SK-N-SH treated with all-trans-retinoic acid at 6 μM for 48 hours (cell line): ENCODE measurements at places on chromosomes 13 and 19.

DNA sequence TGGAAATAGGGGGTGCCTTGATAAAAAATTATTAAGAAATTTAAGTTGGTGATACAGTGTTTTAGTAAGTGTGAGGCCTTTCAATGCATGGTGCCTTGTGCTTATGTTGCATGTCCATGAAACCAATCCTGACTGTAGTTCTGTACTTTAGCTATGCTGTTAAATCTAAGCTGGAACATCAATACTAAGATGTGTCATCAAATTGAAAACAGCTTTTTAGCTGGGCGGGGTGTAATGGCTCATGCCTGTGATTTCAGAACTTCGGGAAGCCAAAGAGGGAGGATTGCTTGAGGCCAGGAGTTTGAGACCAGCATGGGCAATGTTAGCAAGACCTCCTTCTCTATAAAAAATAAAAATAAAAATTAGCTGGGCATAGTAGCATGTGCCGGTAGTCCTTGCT lies 930.3 kb upstream of the PCDH9 start:
- ATAC-seq, result no peak

GRCh38 chr13:79932556-79932955 lies 408.4 kb downstream of the SPRY2 start:
- no peak for ATAC-seq

- no peak for ATAC-seq
These were observed 6.6 kb upstream of the S1PR2 start for GRCh38 chr19:10237702-10238101.

DNA sequence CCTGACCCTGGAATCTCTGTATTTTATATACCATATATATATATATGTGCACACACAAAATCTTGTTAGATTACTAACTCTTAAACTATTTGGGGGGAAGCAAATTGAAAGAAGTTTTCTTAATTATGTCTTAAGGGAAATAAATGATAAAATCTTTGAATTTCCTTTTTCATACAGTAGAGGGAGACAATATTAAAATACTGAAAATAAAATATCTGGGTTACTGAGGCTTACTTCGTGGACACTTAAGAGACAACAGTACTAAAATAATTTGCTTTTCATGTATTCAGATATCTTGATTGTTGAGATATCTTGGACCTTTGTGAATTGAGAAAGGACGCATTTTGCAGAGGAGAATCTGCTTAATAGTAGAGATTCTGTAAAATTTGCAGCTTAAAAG lies 17.0 kb downstream of the SUGT1 start:
- no peak for ATAC-seq

DNA sequence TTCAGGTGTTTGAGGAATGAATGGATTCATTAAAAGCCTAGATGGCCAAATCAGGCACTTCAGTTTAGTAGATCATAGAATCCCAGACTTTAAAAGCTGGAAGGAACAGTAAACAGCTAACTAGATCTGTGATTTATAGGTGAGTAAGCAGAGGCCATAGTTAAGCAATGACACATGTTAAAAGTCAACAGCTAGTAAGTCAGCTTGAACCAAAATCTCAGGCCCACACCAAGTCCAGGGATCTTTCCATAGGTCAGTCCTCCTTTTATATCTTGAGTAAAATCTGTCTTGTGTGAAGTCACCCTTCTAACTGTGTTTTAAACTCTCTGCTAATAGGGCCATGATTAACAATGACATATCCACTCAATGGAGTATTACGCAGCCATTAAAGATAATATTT lies 275.5 kb upstream of the SOX21 start:
- no peak for ATAC-seq

DNA sequence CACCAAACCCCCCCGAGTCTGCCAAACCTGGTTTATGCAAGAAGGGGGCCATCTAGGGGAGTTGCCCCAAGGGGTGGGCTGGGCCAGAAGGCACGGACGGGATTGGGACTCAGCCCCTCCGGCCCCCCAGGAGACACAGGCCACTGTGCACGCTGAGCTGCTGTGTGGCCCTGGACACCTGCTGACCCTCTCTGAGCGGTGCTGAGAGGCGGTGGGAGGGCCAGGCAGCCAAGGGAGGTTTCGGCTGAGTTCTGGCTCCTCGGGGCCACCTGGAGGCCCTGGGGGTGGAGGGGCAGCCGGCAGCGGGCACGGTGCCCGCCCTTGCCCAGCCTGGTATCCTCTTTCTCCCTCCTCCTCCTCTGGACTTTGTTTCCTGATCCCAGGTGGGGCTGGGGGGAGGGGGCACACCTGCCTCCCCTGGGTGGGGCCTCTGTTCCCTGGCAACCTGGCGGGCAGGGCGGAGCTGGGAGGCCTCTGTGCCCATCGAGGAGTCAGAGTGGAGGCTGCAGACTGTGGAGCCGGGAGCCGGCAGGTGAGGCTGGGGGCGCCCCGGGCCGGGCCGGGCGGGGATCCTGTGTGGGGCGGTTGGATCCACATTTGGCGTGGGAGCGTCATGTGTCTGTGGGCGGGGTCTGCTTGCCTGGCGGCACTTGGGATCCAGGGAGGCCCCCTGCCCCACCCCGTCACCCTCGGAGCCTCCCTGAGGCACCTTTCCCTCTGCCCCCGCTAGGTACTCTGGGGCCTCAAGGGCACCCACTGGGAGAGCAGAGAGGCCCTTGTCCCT lies at the start of gene MISP:
Gene MISP (plus strand): TSS at position 473 of the 784 bp plus-strand sequence. CDS start 5,835 bp downstream, outside the sequence.
- peak; percentile 12; the same call in 2 of the 3 replicates for ATAC-seq

DNA sequence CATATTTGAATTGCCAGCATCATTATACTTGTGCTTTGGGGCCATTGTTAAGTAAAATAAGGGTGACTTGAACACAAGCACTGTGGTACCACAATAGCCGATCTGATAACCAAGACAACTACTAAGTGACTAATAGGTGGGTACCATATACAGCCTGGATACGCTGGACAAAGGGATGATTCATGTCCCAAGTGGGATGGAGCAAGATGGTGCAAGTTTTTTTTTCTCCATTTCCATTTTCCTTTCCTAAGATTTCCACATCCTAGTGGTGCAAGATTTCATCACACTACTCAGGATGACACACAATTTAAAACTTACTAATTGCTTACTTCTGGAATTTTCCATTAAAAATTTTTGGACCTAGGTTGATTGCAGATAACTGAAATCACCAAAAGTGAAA lies 15.1 kb downstream of the BRCA2 start:
- no peak for ATAC-seq

DNA sequence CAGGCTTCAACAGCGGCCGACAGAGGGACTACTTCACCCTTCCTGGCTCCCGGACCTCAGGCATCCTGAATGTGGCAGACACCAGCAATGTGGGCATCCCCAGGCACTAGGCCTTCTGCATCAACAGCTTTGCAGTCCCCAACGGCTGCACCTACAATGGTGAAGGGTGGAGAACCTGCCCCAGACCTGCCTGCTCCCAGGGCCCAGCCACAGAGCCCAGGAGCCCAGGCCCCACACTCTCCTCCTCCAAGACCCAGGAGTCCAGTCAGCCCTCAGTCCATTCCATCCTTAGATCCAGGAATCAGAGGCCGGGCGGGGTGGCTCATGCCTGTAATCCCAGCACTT lies 34.5 kb downstream of the HPN start:
- no peak for ATAC-seq

DNA sequence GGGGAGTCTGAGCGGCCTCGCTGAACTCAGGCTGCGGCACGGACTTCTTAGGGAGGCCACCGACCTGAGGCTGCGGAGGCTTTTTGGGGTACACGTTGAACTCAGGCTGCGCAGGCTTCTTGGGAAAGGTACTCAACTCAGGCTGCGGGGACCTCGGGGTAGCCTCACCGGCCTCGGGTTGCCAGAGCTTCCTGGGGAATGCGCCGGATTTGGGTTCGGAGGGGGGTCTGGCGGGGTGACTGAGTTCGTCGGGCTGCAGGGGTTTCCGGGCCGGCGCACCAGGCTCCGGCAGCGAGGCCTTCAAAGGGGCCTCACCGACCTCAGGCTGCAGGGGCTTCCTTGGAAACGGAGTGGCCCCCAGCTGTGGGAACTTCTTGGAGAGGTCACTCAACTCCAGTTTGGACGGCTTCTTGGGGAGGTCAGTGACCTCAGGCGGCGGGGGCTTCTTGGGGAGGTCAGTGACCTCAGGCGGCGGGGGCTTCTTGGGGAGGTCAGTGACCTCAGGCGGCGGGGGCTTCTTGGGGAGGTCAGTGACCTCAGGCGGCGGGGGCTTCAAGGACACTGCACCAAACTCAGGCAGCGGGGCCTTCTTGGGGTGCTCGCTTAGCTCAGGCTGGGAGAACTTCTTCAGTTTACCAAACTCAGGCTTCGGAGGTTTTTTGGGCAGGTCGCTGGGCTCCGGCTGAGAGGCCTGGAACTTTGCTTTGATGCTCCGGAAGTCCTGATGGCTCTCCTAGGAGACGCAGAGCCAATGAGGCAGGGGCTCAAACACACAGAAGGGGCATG lies 3.2 kb downstream of the PRAM1 start:
- ATAC-seq, result no peak

DNA sequence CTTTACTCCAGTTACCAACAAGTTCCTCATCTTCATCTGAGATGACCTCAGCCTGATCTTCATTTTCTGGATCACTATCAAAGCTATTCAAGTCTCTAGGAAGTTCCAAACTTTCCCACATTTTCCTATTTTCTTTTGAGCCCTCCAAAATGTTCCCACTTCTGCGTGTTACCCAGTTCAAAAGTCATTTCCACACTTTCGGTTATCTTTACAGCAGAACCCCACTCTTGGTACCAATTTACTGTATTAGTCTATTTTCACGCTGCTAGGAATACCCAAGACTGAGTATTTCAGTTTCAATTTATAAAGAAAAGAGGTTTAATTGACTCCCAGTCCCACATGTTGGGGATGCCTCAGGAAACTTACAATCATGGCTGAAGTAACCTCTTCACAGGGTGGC lies 274.3 kb downstream of the FGF9 start:
- ATAC-seq, result no peak

DNA sequence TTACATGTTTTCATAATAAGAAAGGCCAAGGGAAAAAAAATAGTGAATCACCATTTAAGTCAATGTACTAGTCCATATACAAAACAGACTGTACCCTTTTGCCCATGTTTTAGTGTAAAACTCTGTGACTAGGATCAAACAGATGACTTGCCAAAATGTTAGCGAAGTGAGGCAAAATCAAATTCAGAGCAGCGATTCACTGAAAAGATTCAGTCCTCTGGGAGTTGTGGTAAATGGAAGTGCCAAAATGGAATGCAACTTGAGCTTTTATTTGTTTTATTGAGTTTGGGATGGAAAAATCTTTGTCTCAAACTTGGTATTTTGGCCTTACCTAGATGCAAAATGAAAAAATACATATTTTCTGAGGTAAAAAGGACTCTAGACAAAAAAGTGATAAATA lies 9.1 kb downstream of the CDADC1 start:
- no peak for ATAC-seq

GRCh38 chr19:1923319-1923718 lies 17.7 kb upstream of the CSNK1G2 start:
- ATAC-seq, result no peak

- peak; percentile 69 for ATAC-seq
These were observed 78.3 kb downstream of the IER2 start for GRCh38 chr19:13228561-13228960.

DNA sequence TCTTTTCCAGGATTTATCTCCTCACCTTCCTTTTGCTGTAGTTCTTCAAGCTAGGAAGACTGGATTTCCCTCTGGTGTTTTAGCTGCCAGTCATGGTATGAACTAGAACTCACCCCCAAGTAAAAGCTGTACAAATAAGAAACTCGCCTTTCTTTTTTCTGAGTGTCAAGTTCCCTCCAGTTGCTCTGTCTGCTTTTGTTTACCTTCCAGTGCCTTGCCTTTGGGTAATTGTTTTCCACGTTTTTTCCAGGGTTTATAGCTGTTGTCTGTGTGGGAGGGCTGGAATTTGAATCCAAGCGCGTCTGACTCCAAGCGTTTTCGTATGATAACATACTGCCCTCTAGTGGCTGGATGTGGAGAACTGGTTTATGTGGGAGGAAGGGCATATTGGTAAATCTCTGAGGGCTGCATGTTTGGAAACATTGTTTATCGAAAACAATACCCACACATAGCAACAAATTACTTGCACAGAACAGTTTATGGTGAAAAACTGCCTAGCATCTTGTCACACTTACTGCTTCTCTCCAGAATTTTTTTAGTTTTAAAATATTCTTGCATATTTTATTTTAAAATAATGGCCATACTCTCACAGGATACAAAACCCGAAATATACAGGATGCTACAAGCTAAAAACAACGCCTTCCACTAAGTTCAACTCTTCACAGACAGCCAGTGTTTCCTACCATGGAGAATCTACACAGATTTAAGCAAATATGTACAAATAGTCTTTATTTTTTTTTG lies 19.2 kb downstream of the RCN3 start:
- peak; percentile 94 for ATAC-seq

DNA sequence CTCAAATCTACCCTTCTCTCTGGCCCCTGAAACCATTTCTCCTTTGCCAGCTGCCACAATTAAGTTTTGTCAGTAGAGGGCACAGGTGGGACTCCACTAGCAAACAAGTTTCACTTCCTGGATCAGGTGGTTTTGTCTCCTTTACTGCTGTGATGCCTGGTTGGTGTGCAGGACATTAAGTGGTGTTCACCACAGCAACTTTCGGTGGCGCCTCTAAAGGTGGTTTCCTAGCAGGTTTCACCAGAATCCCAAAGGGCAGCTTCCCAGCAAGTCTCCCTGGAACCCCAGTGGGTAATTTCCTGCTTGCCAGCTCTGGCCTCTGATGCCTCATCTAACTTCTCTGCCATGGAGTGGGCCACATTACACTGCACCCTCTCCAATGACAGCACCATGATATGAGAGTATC lies 16.6 kb downstream of the MED4 start:
- ATAC-seq, result no peak

DNA sequence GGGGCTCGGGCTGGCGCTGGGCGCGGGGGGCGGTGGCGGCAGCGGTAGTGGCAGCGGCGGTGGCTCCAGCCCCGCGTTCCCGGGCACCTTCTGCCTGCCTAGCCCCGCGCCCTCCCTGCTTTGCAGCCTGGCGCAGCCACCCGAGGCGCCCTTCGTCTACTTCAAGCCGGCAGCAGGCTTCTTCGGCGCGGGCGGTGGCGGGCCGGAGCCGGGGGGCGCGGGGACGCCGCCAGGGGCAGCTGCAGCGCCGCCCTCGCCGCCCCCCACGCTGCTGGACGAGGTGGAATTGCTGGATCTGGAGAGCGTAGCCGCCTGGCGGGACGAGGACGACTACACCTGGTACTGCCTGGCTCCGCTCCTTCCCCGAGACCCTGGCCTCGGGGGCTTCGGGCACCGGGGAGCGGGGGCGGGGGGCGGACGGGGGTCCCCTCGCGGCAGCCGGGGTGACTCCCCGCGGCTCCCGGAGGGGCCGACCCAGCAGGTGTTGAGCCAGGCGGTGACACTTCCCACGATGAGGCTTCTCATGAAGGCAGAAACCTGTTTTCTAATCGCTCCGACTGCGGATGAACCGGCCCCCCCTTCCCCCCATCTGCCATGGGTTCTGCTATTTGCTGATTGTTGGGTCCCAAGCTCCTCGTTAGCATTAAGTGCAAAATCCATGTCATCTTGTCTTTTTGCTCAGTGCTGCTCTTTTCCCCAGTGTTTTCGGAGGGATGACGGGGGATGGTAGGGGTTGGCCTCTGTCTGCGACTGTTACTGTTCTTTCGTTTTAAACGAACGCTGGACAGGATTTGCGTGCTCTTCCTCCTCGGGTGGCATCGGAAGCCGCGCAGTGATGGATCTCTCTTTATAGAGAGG lies 943 bp downstream of the SLAIN1 start:
- peak; percentile 36 for ATAC-seq

- ATAC-seq, result no peak
These were observed 17.6 kb downstream of the IL17D start for GRCh38 chr13:20721058-20721453.

- ATAC-seq, result peak; percentile 86
These were observed at the start of gene ABCC4 for GRCh38 chr13:95301183-95301967. ABCC4 (minus strand) TSS chr13:95301451; CDS start chr13:95301314, 137 bp downstream.

- ATAC-seq, result no peak
These were observed 60.6 kb downstream of the CDADC1 start for GRCh38 chr13:49308097-49308875.
